ENCODE measurements at places on chromosomes 7 and 10.

GRCh38 chr7:150378115-150378852 is 846 bp upstream of the ZNF775 start:
- no peak for DNase-seq

DNA sequence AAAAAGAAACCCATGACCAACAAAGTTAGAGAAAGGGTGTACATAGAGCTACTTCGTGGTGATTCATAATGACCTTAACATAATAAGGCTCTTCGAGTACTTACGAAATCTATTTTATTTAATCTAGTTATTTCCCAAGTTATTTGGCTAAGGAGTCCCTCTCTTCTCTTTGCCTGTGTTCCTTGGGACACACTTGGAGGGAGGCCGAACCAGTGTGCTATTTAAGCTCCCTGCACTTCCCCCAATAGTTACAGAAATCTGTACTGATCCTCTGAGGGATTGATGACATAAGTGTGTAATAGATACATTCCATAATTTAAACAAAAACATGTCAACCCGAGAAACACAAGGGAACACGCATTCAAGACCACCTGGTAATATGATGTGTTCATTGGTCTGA is 351.1 kb downstream of the GATA3 start:
- no peak for DNase-seq

- DNase-seq: no peak
Observed at GRCh38 chr10:44668336-44668735, 242.8 kb upstream of the TMEM72 start.

GRCh38 chr10:98533746-98534445 is 87.2 kb upstream of the HPS1 start:
- no peak for DNase-seq

DNA sequence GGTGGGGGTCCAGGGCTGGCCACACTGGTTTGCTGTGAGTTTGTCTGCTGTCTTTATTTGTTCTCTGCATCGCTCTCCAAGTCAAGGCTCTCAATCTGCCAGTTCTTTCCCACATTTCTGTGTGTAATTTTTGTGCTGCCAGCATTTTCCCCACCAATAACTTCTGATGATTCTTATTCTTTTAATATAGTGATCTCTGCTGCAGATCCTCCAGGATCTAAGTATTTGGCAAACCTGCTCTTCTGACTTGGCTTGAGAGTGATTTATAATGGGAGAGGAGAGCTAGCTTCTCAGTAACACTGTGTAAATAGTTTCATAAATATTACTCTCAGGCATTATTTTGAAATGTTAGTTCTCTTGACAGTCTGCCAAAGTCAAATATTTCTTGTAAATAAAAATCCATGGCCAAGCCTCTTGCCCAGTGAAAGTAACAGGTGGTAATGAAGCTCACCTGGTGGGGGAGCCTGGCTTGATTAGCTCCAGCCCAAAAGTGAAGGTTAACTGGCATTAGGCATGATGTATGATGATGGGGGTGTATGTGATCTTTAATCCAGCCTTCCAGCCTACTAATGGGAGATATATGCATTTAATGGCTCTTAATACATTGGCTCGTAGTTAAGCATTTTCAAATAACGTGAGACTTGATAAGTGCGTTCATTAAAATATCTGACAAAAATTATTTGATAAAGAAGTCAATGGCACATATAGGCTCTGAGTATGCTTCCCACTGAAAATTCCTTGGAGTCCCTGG is 1055.9 kb downstream of the KCNMA1 start:
- no peak for DNase-seq

- no peak for DNase-seq
Observed at GRCh38 chr7:138097064-138097741, 20.9 kb downstream of the AKR1D1 start.

- no peak for DNase-seq
Observed at GRCh38 chr10:110764378-110764777, 107.3 kb upstream of the PDCD4 start.

GRCh38 chr10:122999347-122999746 is 9.2 kb downstream of the IKZF5 start:
- no peak for DNase-seq

DNA sequence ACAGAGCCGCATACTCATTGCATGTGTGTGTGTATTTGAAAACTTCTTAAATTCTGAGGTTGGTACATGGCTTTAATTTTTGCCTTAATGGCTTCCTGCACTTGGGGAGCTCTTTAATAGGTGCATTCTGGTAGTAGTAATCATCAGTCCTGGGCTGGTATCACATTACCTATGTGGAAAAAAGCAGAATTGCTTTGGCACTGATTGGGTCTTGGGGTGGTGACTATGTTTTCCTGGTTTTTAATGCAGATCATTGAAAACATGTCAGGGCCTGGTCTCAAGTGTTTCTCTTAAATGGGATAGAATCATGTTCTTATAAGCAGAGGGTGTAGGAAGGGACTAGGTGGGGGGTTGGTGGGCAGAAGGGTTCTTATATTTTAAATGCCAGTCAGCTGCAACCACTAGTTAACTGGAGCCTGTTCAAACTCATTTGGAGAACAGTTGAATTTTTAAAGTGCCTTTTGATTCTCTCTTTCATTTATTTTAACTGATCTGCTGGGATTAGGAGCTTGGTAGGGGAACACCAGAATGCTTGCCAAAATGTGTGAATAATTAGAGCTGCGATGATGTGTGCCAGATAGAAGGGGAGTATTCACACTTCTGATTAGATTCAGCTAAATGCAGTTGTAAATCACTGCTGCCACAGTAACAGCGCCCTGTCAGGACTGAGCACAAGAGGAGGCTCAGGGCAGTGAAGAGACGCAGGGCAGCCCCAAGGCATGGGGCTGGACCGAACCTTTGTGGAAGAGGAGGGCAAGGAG is 633.5 kb upstream of the GALNT17 start:
- DNase-seq: no peak

DNA sequence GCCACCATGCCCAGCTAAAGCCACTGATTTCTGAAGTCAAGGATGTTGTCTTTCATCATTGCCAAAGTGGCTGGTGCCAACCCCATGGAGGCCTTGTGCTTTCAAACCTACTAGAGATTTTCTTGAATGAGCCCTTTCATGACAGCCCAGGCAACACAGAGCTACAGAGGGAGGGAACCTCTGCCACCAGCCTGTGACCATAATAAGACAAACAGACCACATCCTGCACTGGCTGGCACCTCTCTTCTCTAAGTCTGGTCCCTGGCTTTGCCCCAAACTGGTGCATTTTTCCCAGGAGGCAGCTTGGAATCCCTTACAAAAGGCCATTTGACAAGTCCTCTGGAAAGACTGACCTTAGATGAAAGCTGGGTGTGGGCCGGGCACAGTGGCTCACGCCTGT is 348.8 kb downstream of the GALNT17 start:
- no peak for DNase-seq

DNA sequence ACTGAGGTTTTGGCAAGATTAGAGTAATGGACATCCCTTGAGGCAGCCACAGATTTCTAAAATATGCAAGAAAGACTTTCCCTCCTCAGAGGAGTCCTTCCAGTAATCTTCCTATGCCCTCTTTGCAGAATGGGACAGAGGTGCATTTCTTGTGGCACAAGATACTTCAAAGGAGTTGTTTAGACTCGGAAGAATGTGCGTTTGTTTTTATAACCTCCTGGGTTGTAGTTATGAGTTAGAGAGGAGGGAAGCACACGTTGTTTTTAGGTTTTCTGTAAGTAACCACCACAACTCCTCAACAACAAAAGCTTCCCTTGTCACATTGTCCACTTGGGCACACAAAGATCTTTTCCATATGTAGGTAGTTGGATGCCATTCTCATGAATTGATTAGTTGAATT is 78.1 kb upstream of the GLI3 start:
- DNase-seq: no peak

DNA sequence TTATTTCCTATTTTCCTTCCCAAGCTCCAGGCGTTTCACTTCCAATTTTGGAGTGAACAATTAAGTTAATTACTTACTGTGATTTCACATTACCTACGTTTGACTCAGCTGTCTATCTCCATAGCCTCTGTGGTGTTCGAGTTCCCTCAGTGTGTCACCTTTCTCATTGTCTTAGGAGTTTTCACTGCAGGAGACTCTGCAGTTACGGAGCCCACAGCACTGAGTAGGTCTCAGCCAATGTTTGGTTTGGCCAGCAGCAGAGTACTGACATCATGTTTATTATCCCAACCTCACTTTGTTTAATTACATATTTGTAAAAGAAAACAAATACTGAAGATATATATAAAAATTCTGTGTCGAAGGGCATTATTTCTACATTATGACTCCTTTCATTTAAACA is 1123.9 kb downstream of the CNTNAP2 start:
- no peak for DNase-seq
